ENCODE measurements at places on chromosomes 2 and 18.

DNA sequence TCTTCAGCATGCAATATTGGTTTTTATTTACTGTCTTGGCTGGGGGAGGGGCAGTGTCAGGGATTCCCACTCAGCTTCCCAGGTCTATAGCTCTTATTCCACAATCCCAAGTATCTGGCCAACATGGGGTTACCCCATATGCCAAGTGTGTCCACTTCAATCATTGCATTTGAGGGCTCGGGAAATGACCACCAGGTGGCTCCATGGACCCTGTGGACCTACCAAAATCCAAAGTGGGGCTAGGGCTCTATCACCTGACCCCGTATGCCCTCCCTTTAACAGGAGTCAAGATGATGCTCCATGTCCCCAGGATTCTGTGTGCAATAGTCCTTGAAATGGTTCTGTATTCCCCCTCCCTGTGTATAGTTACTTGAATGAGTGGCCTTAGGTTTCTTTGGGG is 12.1 kb upstream of the TRAF3IP1 start:
- no peaks in the 10 kb centered on the region for H3K27me3 ChIP-seq
- H3K27ac ChIP-seq, result no peak overlapping the region
- H3K36me3 ChIP-seq, result no peaks in the 10 kb centered on the region
- H3K4me1 ChIP-seq, result peaks cover 8% of the 10 kb centered on the region

DNA sequence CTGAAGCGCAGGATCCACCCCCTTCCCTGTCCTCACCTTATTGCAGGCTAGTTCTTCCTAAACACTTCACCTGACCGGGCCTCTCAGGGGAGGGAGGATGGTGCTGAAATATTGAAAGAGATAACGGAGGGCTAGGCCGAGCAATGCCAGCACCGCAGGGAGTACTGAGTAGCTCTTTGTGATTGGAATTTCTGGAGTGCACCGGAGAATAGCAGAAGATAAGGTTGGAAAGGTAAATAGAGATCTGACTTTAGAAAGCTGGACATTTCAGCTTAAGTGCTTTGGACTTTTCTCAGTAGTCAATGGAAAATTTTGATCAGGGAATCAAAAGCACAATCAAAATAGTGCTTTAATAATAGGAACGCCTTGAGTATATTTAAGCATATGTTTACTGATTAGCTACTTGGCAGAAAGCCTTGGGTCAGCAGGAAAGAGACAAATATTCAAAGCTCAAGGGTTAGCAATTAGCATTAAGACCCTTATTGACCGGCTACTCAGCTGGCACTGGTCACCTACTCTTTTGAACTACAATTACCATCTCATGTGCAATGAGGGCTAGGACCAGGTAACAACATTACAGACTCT is 142.9 kb upstream of the NDUFV2 start:
- H3K27ac ChIP-seq, result no peak overlapping the region
- no peaks in the 10 kb centered on the region for H3K36me3 ChIP-seq
- DNase-seq, result no peak

GRCh38 chr18:63379639-63379962 is 12.6 kb upstream of the KDSR start:
- peaks cover 13% of the 10 kb centered on the region for H3K36me3 ChIP-seq
- H3K4me1 ChIP-seq, result peaks cover 8% of the 10 kb centered on the region
- no peak overlapping the region for H3K4me3 ChIP-seq
- no peak overlapping the region for H3K27ac ChIP-seq

DNA sequence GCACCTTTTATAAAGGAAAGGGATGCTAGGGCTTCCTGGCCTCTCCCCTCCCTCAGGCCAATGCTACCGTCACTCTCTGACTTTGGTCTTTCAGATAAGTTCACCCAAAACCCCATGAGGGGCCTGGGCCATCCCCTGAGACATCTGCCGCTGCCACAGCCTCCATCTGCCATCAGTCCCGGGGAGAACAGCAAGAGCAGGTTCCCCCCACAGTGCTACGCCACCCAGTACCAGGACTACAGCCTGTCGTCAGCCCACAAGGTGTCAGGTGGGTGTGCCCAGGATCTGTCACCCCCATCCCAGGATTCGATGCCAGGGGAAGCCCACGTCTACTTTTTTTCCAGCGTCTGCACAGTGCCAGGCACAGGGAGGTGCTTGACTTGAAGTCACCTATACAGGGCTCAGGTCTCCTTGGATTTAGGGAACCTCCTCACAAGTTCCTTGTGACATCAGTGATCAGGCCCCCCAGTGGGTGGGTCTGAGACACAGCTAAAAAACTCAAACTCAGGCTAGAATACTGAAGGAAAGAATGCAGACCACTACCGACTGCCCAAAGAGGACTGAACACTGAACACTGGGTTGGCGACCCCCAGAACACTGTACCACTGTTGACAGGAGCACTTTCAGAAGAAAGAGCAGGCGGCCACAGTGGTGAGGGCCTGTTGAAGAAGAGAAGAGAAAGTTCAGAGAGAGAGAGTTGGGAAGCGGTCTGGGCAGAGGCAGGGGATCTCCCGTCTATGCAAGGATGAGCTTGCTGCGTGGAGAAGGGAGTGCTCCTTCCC is 85.3 kb downstream of the EPAS1 start:
- H3K27ac ChIP-seq, result no peak overlapping the region
- no peaks in the 10 kb centered on the region for H3K27me3 ChIP-seq
- no peak overlapping the region for H3K4me3 ChIP-seq
- no peak for DNase-seq

- no peak overlapping the region for H3K4me3 ChIP-seq
Observed at GRCh38 chr2:211800001-211800400, 738.6 kb downstream of the ERBB4 start.

- H3K4me1 ChIP-seq, result peaks cover 11% of the 10 kb centered on the region
Observed at GRCh38 chr2:158779621-158780020, 15.5 kb upstream of the DAPL1 start.

GRCh38 chr2:221135699-221136098 is 436.4 kb downstream of the EPHA4 start:
- no peak for DNase-seq
- peaks cover 18% of the 10 kb centered on the region for H3K4me1 ChIP-seq
- H3K4me3 ChIP-seq, result no peak overlapping the region
- H3K27ac ChIP-seq, result no peak overlapping the region
- H3K36me3 ChIP-seq, result no peaks in the 10 kb centered on the region

GRCh38 chr18:45168866-45169600 is 446.2 kb upstream of the SLC14A2 start:
- H3K4me3 ChIP-seq, result no peak overlapping the region
- no peak overlapping the region for H3K27ac ChIP-seq
- H3K4me1 ChIP-seq, result peaks cover 7% of the 10 kb centered on the region
- no peaks in the 10 kb centered on the region for H3K36me3 ChIP-seq
- no peaks in the 10 kb centered on the region for H3K27me3 ChIP-seq

DNA sequence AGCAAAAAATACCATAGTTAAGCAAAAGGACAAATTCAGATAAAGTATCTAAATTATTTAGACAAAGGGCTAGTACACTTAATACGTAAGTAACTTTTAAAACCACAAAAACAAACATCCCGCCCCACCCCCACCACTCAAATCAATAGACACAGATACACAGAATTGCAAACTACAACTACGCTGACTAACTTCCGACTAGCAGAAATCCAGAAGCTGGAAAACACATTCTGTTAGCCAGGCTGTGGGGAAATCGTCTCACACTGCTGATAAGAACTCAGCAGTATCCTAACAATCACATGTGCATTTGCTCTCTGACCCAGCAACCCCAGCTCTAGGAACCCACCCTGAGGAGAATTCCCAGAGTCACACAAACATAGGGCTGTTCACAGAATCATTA is 16.6 kb downstream of the FAM168B start:
- peaks cover 3% of the 10 kb centered on the region for H3K4me1 ChIP-seq
- H3K27me3 ChIP-seq, result no peaks in the 10 kb centered on the region
- H3K36me3 ChIP-seq, result peaks cover 84% of the 10 kb centered on the region
- no peak for DNase-seq
- H3K4me3 ChIP-seq, result no peak overlapping the region

- no peaks in the 10 kb centered on the region for H3K4me1 ChIP-seq
- H3K27ac ChIP-seq, result no peak overlapping the region
- H3K4me3 ChIP-seq, result no peak overlapping the region
Observed at GRCh38 chr2:56484906-56485305, 301.1 kb downstream of the CCDC85A start.

- DNase-seq, result no peak
- no peaks in the 10 kb centered on the region for H3K27me3 ChIP-seq
- H3K4me1 ChIP-seq, result peaks cover 8% of the 10 kb centered on the region
- no peak overlapping the region for H3K4me3 ChIP-seq
Observed at GRCh38 chr18:23373570-23373969, 79.5 kb upstream of the RIOK3 start.

DNA sequence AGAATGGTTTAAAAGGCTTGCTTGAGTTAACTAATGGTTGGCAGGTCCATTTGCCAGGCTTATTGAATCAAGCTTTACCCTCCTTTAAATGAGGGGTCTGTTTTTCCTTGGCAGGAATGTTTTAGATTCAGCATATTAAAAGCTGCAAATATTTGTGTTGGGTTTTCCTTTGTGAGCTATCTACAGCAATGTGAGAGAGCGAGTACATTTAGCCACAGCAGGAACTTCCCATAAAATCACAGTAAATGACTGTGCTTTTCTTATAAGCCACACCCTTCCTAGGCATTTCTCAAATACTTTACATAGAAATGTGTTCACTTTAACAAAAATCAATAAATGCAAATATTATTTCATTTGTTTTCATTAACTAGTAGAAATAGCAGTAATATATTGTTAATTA is 23.9 kb downstream of the CALCRL start:
- H3K4me1 ChIP-seq, result no peaks in the 10 kb centered on the region
- no peak overlapping the region for H3K27ac ChIP-seq
- no peaks in the 10 kb centered on the region for H3K27me3 ChIP-seq
- H3K4me3 ChIP-seq, result no peak overlapping the region
